ENCODE measurements at places on chromosomes 16 and 17.
A peak's percentile ranks its signal among the peaks of the same experiment; 100 is the strongest.

- peak; percentile 52 for DNase-seq
Measured at GRCh38 chr16:77657016-77657415, 65.3 kb upstream of the NUDT7 start.

- peak; percentile 75 for DNase-seq
Measured at GRCh38 chr17:29929006-29929532, 959 bp downstream of the SSH2 start.

GRCh38 chr16:20910781-20911321 lies 10.3 kb downstream of the LYRM1 start:
- DNase-seq, result peak; percentile 94

DNA sequence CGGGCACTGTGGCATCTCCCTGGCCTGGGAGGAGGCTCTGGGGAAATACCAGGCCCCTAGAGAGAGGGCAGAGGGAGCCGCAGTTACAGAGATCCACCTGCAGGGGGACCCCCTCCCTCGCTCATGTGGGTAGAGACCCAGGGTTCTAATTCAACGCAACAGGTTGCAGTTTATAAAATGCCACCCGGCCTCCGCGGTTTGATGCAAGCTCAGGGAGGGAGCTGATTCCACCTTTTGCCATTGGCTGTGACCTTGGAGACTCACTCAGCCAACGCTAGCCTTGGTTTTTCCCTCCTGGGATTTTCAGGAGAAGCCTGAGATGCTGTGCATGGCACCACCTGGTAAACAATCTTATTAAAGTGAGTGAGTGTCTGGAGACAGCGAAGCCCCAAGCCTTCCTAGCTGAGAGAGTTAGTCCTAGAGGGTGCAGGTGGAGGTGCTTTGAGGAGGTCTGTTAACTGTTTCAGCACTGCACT lies 12.1 kb downstream of the TTLL6 start:
- peak; percentile 72 for DNase-seq

DNA sequence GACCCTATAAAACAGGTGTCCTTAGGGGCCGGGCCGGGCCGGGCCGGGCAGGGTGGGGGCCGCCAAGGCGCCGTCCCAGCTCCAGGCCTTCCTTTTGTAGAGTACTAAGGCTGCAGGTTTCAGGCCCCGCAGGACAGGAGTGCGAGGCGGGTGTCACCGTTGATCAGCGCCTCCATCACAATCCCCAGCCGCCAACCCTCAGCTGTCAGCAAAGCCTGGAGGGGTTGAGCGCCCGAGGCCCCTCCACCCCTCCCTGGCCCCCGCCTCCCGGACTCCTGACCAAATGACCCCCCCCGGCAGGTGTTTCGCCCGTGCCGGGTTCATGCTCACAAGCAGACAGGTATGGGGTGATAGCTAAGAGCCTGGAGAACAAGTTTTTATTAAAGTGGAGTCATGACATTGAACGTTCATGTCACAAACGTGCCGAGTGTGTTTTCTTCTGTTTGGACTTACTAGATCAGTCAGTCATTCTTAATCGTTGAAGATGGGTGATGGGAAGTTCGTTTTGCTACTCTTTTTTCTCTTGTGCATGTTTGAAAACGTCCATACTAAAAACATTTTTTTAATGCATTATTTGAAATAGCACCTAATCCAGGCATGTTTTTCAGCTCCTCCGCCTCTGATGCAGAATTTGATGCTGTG lies 534 bp downstream of the ARL2BP start:
- DNase-seq, result peak; percentile 24

DNA sequence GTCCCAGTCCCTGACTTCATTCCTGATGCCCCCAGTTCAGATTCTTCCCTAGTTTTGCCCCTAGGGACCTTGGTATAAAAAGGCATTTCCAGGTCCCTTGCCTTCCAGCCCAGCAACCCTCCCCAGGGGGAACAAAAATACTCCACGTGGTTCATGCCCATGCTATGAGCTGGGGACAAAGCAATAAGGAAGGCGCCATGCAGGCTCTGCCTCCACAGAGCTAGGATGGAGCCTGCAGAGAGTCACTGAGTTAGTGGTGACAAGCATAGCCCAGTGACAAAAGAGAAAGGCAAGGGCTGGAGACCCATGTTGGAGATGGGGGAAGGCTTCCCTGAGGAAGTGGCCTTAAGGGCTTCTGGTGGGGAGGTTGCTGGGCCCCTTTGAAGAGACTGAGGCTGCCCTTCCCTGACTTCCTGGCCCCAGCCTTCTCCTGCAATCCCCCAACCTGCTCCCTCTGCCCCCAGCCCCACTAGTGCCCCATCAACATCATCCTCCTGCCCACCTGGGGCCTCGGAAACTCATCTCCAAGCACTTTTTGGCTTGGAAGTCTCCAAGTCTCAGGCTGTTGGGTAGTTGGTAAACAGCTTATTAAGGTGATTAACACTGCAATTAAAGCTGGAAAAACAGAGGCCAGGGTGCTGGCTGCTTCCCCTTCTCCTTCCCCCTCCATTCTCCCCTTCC lies 9.6 kb downstream of the DLX3 start:
- DNase-seq, result no peak

DNA sequence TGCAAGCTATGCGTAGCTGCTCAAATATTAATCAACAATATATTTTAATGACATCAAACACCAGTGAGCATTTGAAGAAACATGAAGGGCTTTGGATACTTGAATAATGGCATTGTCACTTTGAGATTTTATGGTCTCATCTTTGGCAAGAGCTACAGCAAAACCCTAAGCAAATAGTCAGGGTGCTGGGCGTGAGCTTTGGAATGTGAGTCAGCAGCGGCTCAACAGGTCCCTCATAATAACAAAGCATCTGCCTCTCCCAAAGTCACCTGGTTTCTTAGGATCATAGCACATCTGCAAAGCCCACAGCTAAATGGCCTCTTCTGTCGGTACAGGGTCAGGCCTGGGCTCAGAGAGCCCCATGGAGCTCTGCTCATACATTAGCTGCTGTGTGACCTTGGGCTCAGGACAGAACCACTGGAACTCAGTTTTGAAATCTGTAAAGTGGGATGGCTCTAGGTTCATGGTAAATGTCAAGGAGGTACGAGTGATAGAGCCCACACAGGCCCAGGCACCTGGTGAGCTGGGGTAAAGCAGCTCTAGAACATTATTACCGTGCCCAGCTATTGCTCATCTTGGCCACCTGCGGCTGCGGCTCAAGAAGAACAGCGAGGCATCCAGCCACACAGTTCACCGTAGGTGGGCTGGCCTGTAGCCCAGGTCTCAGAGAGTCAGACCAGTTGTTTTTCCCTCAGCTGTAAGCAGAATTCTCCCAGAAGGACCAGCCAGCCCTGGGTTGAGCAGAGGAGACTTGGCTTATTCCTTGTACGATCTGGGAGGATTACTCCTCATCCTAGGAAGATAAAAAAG lies 544.5 kb upstream of the CDH11 start:
- no peak for DNase-seq

GRCh38 chr17:56030009-56030624 lies 123.2 kb upstream of the ANKFN1 start:
- DNase-seq, result no peak

DNA sequence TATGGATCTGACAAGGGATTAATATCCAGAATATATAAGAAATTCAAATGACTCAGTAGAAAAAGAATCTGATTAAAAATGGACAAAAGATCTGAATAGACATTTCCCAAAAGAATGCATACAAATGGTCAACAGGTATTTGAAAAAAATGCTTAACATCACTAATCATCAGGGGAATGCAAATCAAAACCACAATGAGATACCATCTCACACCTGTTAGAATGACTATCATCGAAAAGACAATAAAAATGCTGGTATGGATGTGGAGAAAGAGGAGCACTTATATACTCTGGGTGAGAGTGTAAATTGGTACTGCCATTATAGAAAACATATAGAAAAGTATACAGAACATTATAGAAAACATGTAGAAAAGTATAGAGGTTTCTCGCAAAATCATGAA lies 16.4 kb upstream of the HS3ST2 start:
- no peak for DNase-seq

DNA sequence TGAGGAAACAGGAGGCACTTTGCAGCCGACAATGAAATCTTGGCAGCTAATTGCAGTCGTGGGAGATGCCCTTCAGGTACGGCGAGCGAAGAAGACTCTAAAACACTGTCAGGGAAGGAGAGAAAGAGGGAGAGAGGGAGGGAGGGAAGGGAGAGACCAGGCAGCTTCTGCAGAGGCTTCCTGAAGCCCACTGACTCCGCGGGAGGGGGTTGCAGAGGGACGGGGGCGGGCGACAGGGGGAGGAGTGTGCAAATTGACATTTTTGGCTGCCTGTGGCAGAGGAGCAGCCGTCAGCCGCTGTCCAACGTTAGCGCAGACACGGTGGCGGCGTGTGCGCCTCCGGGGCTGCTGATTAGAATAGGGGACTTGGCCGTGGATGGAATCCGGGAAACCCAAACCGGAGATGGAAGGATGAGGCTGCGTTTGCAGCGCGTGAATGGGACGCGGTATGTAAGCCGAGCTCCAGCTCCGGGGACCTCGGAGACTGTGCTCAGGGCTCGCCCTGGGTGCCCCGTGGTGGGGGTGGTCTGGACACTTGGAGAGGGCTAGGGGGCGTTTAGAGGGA lies 849.1 kb upstream of the RBFOX1 start:
- DNase-seq, result no peak

DNA sequence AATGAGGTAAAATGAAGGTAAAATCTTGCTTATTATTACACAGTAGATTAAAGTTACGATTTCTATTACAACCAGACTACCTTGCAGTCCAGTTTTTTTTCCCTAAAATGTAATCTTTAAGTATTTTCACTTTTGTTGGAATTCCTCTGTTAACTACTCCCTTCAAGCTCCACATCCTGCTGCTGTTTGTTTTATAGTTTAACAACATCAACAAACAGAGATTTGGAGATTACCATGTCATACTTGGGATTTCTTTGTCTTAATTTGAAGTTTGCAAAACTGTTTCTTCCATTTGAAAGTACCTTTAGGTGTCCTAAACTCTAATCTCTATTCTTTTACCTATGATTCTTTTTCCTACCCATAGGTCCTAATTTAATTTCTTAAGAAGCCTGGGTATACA lies 83.3 kb downstream of the ABHD15 start:
- peak; percentile 45 for DNase-seq

DNA sequence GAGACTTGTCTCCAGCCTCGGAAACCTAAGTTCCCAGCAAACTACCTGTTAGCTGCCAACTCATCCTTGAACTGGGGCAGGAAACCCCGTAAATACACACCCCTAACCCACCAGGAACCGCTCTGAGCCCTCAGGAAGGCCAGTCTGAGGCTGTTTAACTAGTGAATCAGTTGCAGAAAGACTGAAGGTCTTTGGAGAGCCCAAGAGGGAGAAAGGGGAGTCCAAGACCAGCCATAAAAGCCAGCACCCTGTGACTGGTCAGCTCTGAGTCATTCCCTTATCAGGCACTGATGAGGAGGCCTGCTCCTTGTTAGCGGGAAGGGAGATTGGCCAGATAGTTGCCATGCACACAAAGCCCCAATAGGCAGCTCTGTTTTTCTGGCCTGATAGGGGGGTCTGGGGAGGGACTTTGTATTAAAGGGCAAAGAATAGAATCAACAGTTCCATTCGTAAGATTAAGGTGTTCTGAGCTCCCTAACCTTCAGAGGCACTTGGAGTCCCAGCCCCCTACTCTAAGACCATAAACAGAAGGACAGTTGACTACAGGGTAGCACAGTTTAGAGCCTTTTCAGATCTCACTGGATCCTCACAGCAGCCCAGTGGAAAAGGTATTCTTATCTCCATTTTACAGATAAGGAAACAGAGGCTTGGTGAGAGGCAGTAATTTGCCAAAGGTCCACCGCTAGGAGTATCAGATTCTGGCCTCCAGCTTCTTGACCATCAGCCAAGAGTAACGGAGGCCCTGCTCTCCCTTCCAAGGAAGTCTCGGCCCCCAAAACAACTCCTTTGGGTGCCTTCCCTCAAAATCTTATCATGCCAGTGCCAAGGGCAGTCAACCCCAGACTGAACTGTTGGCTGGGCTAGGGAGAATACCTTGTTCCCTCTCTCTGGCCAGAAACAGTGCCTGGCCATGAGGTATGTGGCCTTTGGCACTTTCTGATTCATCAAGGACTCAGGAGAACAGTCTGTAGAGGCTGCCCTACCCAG lies 2.2 kb upstream of the KRT19 start:
- DNase-seq, result peak; percentile 96

DNA sequence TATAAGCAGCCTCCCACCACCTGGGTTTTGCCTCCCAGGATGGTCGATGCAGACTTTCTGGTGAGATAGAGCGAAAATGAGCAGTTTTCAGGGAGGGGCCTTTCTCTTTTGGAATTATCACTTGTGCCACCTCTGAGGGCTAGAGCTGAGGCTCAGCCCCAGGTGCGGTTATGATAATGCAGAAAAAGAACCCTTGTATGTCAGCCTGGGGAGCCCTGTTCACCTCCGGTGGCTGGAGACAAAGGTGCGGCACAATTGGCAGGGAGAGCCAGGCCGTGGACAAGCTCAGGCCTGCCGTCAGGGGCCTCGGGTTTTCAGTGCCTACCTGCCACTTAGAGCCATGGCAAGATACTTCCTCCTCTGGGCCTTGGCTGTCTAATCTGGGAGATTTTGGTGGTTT lies 4.4 kb downstream of the SCPEP1 start:
- DNase-seq, result no peak

GRCh38 chr16:11603331-11603750 lies 16.6 kb upstream of the LITAF start:
- no peak for DNase-seq

DNA sequence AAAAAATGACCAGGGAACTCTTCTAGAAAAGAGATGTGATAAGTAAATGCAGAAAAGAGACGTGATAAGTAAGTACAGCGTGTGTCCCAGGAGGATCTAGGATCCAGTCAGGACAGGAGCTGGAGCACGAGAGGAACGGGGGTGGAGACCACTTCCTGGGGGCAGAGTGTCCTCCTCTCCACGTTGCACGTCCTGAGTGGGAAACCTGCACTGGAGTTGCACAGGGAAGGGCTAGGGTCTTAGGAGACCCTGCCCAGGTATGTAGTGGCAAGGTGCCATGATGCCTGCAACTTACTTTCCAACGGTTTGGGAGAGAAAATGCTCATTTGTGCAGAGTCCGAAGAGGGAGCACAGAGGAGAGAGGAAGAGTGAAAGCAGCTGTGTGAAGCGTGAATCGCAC lies 55.8 kb downstream of the RNF213 start:
- no peak for DNase-seq

DNA sequence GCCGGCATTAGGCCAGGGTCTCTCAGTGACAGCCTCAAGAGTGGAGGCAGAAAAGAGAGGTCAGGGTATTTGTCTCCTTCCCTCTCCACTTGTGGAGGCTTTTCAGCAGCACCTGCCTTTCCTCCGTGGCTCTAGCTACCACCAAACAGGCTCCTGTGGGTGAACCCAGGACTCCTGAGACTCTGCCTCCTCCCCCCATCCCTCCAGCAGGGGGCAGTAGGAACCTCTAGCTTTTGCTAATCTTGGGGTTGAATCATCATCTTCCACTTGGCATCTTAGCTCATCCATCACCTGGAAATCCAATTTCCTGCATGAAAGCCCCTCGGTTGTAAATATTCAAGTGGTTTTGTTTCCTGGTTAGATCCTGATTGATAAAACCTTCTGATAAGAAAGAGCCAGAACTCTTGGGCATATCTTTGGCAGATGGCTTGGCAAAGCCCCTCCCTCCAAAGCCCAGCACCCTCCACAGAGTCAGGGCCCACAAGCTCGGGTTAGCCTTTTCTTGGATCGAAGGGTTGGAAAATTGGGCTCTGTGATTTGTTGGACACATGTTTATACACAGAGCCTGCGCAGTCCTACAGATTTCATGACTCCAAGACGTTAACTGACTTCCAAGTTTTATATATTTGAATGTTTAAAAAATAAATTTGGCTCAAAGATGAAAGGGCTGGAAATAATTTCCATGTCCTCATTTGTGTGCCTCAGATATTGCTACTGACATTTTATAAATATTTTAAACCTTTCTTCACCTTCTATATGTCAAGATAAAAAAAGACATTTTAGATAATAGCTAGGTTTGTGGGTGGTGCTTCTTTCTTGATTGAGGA lies 322.1 kb downstream of the MAP2K4 start:
- DNase-seq, result no peak

All from mesenchymal stem cell (in vitro differentiated cells and primary cell).